ENCODE measurements at places on chromosomes 6 and 20.

- peaks cover 4% of the 10 kb centered on the region for H3K27me3 ChIP-seq
- H3K4me1 ChIP-seq: no peaks in the 10 kb centered on the region
- no peaks in the 10 kb centered on the region for H3K36me3 ChIP-seq
- H3K4me3 ChIP-seq: no peak overlapping the region
- no peak overlapping the region for H3K27ac ChIP-seq
These were observed 6.3 kb downstream of the PRR18 start for GRCh38 chr6:166301611-166302529.

GRCh38 chr6:71375676-71376075, 87.1 kb downstream of the OGFRL1 start:
- peaks cover 80% of the 10 kb centered on the region for H3K36me3 ChIP-seq
- DNase-seq: no peak
- no peaks in the 10 kb centered on the region for H3K27me3 ChIP-seq

GRCh38 chr20:3616250-3616649, 46.9 kb downstream of the GFRA4 start:
- H3K27me3 ChIP-seq: no peaks in the 10 kb centered on the region
- H3K36me3 ChIP-seq: no peaks in the 10 kb centered on the region
- H3K27ac ChIP-seq: no peak overlapping the region
- no peak for DNase-seq

DNA sequence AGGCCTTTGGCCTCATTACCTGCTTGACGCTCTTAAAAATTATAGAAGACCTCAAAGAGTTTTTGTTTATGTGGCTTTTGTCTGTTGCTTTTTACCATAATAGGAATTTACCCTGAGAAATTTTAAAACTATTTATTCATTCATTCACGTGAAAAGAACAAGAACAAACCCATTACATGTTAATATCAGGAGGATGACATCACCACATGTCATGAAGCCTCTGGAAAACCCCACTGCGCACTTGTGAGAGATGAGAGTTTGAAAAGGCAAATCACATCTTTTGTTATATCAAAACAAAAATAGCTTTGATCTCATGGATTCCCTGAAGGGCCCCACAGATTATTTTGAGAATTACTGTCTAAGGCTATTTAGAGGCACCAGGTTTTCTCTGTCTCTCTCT, 61.3 kb upstream of the EYA2 start:
- H3K4me1 ChIP-seq: no peaks in the 10 kb centered on the region
- no peaks in the 10 kb centered on the region for H3K36me3 ChIP-seq
- H3K27ac ChIP-seq: no peak overlapping the region

GRCh38 chr6:15715060-15715459, 52.2 kb upstream of the DTNBP1 start:
- H3K27ac ChIP-seq: no peak overlapping the region
- H3K4me1 ChIP-seq: no peaks in the 10 kb centered on the region
- H3K27me3 ChIP-seq: no peaks in the 10 kb centered on the region
- H3K36me3 ChIP-seq: no peaks in the 10 kb centered on the region
- no peak overlapping the region for H3K4me3 ChIP-seq

DNA sequence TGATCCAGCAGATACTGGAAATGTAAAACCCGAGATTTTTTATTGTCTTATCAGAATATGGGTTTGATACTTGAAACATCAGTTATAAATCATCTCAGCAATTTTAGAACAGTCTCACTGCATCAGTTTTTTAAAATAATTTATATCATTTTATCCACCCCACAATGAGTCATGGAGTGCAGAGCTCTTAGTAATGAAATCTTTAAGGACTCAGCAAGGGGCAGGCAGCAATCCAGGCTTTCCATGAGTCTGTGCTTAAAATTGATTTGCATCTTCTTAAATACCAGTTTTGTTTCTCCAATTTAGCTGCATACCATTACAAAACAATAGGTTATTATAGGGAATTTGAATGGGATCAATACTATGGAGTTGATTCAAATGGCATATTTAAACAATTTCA, 832.3 kb downstream of the C6orf118 start:
- H3K27me3 ChIP-seq: no peaks in the 10 kb centered on the region
- H3K4me3 ChIP-seq: no peak overlapping the region
- no peak overlapping the region for H3K27ac ChIP-seq
- no peak for DNase-seq

DNA sequence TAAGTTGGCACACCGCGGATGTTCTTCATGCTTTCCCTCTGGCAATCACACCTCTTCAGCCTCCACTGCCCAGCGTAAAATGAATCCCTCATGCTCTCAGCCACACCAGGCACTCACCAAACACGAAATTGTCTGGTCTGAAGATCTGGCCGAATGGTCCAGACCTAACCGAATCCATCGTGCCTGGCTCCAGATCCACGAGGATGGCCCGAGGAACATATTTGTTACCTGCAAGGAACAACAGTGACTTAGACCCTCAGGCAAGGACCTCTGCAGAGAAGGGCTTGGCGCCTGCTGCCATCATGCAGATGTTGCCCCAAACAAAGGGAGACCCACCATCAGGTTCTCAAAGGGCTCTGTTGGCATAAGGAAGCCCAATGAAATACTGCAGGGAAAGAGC, 1.4 kb downstream of the TUBB2B start:
- no peak overlapping the region for H3K27ac ChIP-seq
- H3K4me3 ChIP-seq: peak overlapping the region; percentile 92
- no peak for DNase-seq
- H3K27me3 ChIP-seq: no peaks in the 10 kb centered on the region
- peaks cover 6% of the 10 kb centered on the region for H3K4me1 ChIP-seq

- H3K4me3 ChIP-seq: no peak overlapping the region
- H3K27ac ChIP-seq: no peak overlapping the region
- no peak for DNase-seq
- no peaks in the 10 kb centered on the region for H3K27me3 ChIP-seq
- no peaks in the 10 kb centered on the region for H3K4me1 ChIP-seq
These were observed 144.1 kb downstream of the SMAP1 start for GRCh38 chr6:70811788-70812187.

DNA sequence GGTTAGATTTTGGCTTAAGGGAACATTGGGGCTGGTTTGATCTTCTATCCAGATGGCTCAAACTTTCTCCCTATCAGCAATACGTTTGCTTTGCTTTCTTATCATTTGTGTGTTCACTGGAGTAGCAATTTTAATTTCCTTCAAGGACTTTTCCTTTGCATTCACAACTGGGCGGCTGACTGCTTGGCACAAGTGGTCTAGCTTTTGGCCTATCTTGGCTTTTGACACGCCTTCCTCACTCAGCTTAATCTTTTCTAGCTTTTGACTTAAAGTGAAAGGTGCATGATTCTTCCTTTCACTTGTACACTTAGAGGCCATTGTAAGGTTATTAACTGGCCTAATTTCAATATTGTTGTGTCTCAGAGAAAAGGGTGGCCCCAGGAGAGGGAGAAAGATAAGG, 254.9 kb downstream of the PLCB1 start:
- H3K27ac ChIP-seq: no peak overlapping the region
- no peaks in the 10 kb centered on the region for H3K36me3 ChIP-seq
- H3K27me3 ChIP-seq: no peaks in the 10 kb centered on the region
- H3K4me3 ChIP-seq: no peak overlapping the region
- no peak for DNase-seq
- peaks cover 12% of the 10 kb centered on the region for H3K4me1 ChIP-seq

GRCh38 chr6:137043710-137044365, 927 bp downstream of the IL20RA start:
- peak; percentile 14 for DNase-seq
- no peak overlapping the region for H3K27ac ChIP-seq
- peak overlapping the region; percentile 26 for H3K4me3 ChIP-seq
- no peaks in the 10 kb centered on the region for H3K36me3 ChIP-seq
- H3K4me1 ChIP-seq: no peaks in the 10 kb centered on the region

- H3K36me3 ChIP-seq: peaks cover 12% of the 10 kb centered on the region
- H3K27ac ChIP-seq: no peak overlapping the region
- H3K27me3 ChIP-seq: no peaks in the 10 kb centered on the region
- no peak overlapping the region for H3K4me3 ChIP-seq
These were observed 91.4 kb downstream of the FIG4 start for GRCh38 chr6:109782491-109782999.

DNA sequence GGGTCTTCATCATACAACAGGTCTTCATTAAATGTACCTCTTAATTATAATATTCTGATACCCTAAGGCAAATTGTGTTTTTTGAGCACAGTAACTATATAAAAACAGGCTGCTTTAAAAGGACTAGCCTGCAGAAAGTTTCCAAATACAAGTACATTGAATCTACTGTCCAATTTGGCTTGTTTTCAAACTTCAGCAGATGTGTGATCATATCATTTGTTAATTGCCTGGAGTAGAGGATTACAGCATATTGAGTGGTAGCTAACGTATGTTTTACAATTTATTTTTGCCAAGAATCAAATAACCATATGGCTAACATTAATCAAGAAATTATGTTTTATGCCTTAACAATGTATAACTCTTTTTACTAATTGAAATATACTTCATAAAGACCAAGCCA, 12.6 kb downstream of the TINAG start:
- H3K36me3 ChIP-seq: no peaks in the 10 kb centered on the region
- no peak for DNase-seq
- H3K27ac ChIP-seq: no peak overlapping the region
- no peaks in the 10 kb centered on the region for H3K4me1 ChIP-seq
- H3K27me3 ChIP-seq: no peaks in the 10 kb centered on the region

DNA sequence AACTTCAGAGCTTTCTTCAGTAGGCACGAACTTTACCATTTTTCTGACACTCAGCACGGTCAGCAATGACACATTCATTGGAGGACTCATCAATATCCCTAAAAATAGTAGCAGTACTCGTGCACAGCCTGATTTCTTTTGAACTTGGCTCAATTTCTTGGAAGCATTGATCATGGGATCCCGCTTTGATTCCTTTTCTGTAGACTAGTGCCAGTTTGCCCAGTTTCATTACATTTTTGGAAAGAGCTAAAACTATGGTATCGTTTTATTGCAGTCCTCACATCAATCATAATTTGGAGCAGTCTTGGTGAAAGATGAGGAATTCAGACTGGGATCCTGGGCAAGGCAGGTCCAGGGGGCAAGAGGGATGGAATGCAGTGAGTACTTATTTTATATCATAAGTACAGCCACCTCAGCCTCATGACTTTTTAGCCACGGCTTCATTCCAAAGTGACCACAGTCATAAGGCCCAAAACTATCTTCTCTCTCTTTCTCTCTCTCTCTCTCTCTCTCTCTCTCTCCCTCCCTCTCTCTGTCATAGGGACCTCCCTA, 170.9 kb upstream of the AKAP12 start:
- H3K36me3 ChIP-seq: peaks cover 6% of the 10 kb centered on the region
- H3K4me1 ChIP-seq: no peaks in the 10 kb centered on the region
- H3K27ac ChIP-seq: no peak overlapping the region
- no peak overlapping the region for H3K4me3 ChIP-seq

DNA sequence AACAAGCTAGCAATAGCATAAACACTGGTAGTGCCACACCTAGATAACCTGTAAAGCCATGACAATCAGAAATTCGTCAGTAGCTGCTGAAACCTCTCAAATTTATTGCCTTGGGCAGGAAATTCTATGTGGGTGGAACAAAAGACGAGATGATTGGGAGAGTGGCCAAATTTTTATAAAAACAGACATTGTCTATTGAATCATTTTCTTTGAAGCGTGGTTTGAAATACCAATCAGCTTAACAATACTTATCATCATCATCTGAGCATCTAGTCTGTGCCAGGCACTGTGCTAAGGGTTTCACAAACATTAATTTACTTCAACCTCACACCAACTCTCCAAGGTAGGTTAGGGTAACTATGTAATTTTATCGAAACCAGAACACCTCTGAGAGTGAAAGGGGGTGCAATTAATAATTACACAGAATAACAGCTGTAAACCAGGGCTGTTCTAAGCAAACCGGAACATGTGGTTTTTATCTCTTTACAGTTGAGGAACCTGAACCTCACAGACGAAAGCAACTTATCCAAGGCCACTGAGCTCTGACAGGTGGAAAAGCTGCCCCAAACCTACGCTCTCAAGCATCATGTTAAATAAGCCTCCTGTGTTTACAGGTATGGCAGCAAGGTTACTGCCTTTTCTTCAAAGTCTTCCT, 43.4 kb downstream of the NHSL1 start:
- H3K27me3 ChIP-seq: no peaks in the 10 kb centered on the region
- H3K4me3 ChIP-seq: no peak overlapping the region
- H3K27ac ChIP-seq: no peak overlapping the region
- DNase-seq: no peak

DNA sequence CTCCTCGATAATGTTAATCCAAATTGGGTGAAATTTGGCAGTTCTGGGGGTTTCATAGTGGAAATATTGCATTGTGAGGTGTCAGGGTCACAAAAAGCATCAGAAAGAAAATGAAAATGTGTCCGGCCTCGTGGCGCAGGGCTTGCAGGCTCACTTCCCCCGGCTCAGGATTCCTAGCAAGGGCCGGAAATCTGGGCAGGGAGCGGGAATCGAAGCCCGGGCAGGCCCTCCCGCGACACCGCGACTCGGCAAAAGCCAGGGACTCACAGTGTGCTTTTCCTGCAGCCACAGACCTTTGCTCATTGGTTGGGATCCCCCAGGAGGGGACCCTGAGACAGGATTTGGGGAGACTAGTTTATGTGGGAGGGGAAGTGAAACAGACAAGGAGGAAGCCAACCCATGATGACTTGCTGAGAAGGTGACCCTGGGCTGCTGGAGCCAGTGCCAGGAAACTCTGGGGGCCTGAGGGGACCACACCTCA, 847 bp upstream of the CD93 start:
- no peaks in the 10 kb centered on the region for H3K36me3 ChIP-seq
- H3K4me3 ChIP-seq: no peak overlapping the region
- peaks cover 3% of the 10 kb centered on the region for H3K4me1 ChIP-seq
- H3K27ac ChIP-seq: no peak overlapping the region
- H3K27me3 ChIP-seq: no peaks in the 10 kb centered on the region

DNA sequence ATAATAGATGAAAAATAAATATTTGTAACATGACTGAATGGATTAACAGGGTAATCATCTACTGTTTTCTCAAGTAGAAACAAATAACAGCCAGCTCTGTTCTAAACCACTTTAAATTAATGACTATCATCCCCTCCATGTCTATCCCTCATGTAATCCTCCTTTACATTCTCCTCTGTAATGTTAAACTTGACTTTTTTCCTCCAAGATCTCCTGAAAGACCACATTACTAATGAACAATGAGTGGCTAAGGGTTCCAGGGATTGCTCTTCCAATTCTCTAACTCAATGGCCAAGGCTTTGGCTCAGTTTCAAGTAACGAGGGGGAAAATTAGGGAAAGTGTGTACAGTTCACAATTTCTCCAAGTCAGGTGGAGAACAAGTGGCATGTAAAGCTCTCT, 37.6 kb upstream of the FBXL4 start:
- no peak overlapping the region for H3K27ac ChIP-seq
- no peak for DNase-seq
- H3K27me3 ChIP-seq: no peaks in the 10 kb centered on the region
- no peaks in the 10 kb centered on the region for H3K36me3 ChIP-seq
- H3K4me1 ChIP-seq: no peaks in the 10 kb centered on the region

DNA sequence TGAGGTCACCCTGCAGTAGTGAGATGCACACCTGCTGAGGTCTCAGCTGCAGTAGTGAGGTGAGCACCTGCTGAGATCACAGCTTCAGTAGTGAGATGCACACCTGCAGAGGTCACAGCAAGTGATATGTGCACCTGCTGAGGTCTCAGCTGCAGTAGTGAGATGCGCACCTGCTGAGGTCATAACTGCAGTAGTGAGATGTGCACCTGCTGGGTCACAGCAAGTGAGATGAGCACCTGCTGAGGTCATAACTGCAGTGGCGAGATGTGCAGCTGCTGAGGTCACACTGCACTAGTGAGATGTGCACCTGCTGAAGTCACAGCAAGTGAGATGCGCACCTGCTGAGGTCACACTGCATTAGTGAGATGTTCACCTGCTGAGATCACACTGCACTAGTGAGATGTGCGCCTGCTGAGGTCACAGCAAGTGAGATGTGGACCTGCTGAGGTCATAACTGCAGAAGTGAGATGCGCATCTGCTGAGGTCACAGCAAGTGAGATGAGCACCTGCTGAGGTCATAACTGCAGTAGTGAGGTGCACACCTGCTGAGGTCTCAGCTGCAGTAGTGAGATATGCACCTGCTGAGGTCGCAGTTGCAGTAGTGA, 20.8 kb downstream of the ZDHHC14 start:
- no peaks in the 10 kb centered on the region for H3K27me3 ChIP-seq
- DNase-seq: no peak

Data from neuronal stem cell (in vitro differentiated cells).